ENCODE measurements at places on chromosomes 2 and 18. TPM values are rescaled to one million over a fixed set of nuclear protein-coding genes. Genes with fewer than 3 reads are reported as not detected.

- peak; percentile 77 for DNase-seq
Observed at GRCh38 chr18:45374878-45375630, 240.2 kb upstream of the SLC14A2 start.

- no peak for DNase-seq
Observed at GRCh38 chr2:30024281-30024680, 102.9 kb upstream of the ALK start.

GRCh38 chr18:37260367-37261093 is 305.1 kb downstream of the CELF4 start:
- no peak for DNase-seq

GRCh38 chr2:173613386-173613785 is 258.7 kb downstream of the CDCA7 start:
- no peak for DNase-seq

The LRRTM1 gene
- not detected for total RNA-seq

The C2orf81 gene
- 5.7 TPM for total RNA-seq
